ENCODE measurements at places on chromosomes 16 and 17. TPM values are rescaled to one million over a fixed set of nuclear protein-coding genes. Genes with fewer than 3 reads are reported as not detected.

The DOK4 gene
- polyA plus RNA-seq = 35.0 TPM

GRCh38 chr17:50375858-50376538 is 3.0 kb downstream of the EME1 start:
- no peak for DNase-seq

DNA sequence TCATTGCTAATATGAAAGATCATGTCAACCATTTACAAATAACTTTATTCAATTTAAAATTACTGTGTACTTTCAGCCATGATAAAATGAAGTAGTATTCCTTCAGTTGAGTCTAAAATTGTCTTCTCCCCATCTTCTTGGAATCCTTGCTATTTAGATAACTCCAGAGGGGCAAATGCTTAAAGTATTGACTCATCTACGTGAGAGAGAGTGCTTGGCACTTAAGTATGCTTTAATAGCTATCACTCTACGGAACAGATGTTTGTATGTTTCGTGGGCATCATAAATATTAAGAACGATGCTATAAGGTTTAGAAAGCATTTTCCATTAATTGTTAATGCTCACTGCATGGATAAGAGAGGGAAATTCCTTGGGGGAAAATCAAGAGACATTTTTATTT is 69.3 kb upstream of the MED13 start:
- DNase-seq = no peak

GRCh38 chr16:46673320-46674013 is 15.5 kb downstream of the VPS35 start:
- DNase-seq = no peak

- DNase-seq = no peak
Measured at GRCh38 chr17:1783834-1784611, 22.2 kb downstream of the SERPINF1 start.

GRCh38 chr16:4401094-4401501 is 15.3 kb downstream of the CORO7 start:
- peak; percentile 70 for DNase-seq
